ENCODE measurements at places on chromosomes 3 and 15.

DNA sequence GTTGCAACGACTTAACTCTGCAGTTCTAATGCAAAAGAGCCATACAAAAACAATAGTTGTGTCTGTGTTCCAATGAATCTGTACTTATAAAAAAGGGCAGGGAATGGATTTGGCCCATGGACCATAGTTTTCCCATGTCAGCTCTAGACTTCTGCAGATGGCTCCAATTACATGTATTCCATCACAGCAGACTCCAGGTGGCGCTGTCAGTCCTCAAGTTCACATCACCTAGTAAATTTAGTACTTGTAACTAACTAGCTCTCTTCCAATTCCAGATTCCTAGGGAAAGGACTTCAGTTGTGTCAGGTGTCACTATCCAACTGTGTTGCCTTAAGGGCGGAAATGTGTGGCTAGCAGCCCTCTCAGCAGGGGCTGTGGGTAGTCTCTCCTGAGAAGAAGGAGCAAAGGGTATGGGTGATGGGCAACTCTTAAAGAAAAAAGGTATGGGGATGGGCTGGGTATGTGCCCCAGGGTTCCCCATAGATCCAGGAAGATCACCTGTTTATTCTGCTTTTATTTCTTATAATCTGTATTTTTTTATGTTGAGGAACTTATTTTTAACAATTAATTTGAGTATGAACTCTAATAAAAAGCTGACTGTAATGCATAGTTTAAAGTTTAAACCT is 36.2 kb downstream of the BBS4 start:
- no peak overlapping the region for H3K27ac ChIP-seq
- H3K4me3 ChIP-seq: no peak overlapping the region
- H3K27me3 ChIP-seq: no peaks in the 10 kb centered on the region
- no peaks in the 10 kb centered on the region for H3K36me3 ChIP-seq
- peak; percentile 61 for DNase-seq

GRCh38 chr15:51649659-51650521 is 27.3 kb upstream of the DMXL2 start:
- no peak overlapping the region for H3K27ac ChIP-seq
- DNase-seq: peak; percentile 24
- H3K4me1 ChIP-seq: no peaks in the 10 kb centered on the region
- H3K4me3 ChIP-seq: no peak overlapping the region
- no peaks in the 10 kb centered on the region for H3K36me3 ChIP-seq

GRCh38 chr3:39141171-39141995 is 12.0 kb downstream of the CSRNP1 start:
- peak overlapping the region; percentile 7 for H3K27ac ChIP-seq
- H3K27me3 ChIP-seq: no peaks in the 10 kb centered on the region
- DNase-seq: no peak

GRCh38 chr3:31760654-31761053 is 220.4 kb downstream of the OSBPL10 start:
- no peaks in the 10 kb centered on the region for H3K27me3 ChIP-seq
- no peaks in the 10 kb centered on the region for H3K4me1 ChIP-seq
- no peak overlapping the region for H3K4me3 ChIP-seq
- no peak for DNase-seq
- H3K36me3 ChIP-seq: no peaks in the 10 kb centered on the region
- no peak overlapping the region for H3K27ac ChIP-seq

GRCh38 chr3:76643623-76644304 is 396.1 kb upstream of the ROBO2 start:
- no peak for DNase-seq
- no peaks in the 10 kb centered on the region for H3K36me3 ChIP-seq
- H3K4me1 ChIP-seq: no peaks in the 10 kb centered on the region
- no peak overlapping the region for H3K4me3 ChIP-seq
- H3K27me3 ChIP-seq: no peaks in the 10 kb centered on the region

GRCh38 chr15:88897456-88898194 is 2.3 kb upstream of the HAPLN3 start:
- no peak overlapping the region for H3K27ac ChIP-seq
- no peaks in the 10 kb centered on the region for H3K27me3 ChIP-seq
- H3K36me3 ChIP-seq: peaks cover 3% of the 10 kb centered on the region
- peak overlapping the region; percentile 36 for H3K4me3 ChIP-seq
- peak; percentile 64 for DNase-seq

DNA sequence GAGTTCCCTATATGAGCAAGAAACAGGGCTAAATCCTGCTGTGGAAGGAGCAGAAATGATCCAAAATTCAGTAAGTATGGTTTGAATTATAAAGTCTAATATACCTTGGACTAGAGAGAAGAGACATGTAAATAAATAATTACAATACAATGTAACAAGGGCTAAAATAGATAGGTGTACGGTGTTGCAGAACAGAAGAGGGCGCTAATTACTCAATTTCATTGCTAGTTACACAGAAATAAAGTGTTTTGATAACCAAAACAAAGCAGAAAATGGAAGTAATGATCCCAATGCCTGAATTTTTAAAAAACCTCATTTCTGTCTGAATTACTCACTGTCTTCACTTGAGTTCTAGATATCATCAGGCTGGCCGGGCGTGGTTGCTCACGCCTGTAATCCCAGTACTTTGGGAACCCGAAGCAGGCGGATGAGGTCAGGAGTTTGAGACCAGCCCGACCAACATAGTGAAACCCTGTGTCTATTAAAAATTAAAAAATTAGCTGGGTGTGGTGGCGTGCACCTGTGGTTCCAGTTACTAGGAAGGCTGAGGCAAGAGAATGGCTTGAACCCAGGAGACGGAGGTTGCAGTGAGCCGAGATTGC is 8.3 kb upstream of the PLCH1 start:
- no peak overlapping the region for H3K4me3 ChIP-seq
- H3K36me3 ChIP-seq: no peaks in the 10 kb centered on the region
- DNase-seq: no peak
- no peak overlapping the region for H3K27ac ChIP-seq
- H3K4me1 ChIP-seq: no peaks in the 10 kb centered on the region

GRCh38 chr3:23084367-23084766 is 118.8 kb upstream of the UBE2E2 start:
- no peaks in the 10 kb centered on the region for H3K27me3 ChIP-seq
- H3K27ac ChIP-seq: no peak overlapping the region
- no peak for DNase-seq
- no peak overlapping the region for H3K4me3 ChIP-seq
- H3K4me1 ChIP-seq: no peaks in the 10 kb centered on the region

- no peaks in the 10 kb centered on the region for H3K27me3 ChIP-seq
- H3K4me3 ChIP-seq: no peak overlapping the region
- peaks cover 76% of the 10 kb centered on the region for H3K36me3 ChIP-seq
- H3K4me1 ChIP-seq: peaks cover 28% of the 10 kb centered on the region
- H3K27ac ChIP-seq: peak overlapping the region; percentile 29
Observed at GRCh38 chr15:81309647-81310450, 14.1 kb downstream of the STARD5 start.

DNA sequence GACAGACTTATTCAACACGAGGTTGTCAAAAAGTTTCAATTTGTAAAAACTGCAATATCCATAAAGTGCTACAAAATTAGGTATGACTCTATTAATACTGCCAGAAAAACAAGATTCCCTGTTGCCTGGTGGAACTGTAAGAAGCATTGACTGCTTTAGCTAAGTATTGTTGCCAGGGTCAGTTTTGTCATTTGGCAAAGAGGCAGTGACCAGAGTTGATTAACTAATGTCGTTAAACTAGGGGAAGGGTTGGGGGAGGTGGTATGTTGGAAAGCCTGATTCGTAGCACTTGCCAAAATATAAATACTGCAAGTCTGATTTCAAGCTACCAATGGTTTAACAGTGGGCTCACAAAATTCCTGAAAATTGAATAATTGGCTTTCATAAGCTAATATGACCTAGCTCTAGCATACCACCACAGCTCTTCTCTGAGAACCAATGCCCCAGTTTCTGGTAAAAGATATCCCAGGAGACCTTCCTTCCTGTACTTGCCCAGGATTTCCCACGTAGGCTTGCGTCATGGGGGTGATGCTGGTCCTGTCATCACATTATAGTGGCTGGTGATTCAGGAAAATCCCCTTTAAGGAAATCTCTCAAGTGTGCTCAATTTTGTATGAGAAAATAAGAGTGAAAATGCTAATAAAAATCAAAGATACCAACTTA is 266.4 kb upstream of the TBC1D5 start:
- no peaks in the 10 kb centered on the region for H3K36me3 ChIP-seq
- H3K27ac ChIP-seq: no peak overlapping the region
- no peaks in the 10 kb centered on the region for H3K4me1 ChIP-seq
- no peaks in the 10 kb centered on the region for H3K27me3 ChIP-seq
- no peak for DNase-seq

DNA sequence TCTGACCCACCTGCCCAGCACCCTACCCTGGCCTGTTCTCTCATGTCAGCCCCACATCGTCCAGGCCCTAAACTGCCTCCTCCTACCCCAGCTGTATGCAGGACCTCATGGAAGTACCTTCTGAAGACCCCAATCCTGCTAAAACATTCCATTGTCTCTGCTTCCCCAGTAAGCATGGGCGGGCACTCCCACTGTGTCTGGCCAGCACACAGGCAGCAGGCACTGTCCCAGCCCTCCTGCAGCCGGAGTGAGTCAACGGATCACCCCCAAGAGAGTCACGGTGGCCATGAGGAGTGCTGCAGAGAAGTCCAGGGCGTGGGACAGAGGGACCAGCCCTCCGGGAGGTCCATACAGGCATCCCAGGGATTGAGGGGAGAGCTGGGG is 36.4 kb upstream of the SLCO2A1 start:
- H3K27me3 ChIP-seq: no peaks in the 10 kb centered on the region
- no peak overlapping the region for H3K27ac ChIP-seq
- H3K4me1 ChIP-seq: no peaks in the 10 kb centered on the region
- H3K4me3 ChIP-seq: no peak overlapping the region
- no peak for DNase-seq

DNA sequence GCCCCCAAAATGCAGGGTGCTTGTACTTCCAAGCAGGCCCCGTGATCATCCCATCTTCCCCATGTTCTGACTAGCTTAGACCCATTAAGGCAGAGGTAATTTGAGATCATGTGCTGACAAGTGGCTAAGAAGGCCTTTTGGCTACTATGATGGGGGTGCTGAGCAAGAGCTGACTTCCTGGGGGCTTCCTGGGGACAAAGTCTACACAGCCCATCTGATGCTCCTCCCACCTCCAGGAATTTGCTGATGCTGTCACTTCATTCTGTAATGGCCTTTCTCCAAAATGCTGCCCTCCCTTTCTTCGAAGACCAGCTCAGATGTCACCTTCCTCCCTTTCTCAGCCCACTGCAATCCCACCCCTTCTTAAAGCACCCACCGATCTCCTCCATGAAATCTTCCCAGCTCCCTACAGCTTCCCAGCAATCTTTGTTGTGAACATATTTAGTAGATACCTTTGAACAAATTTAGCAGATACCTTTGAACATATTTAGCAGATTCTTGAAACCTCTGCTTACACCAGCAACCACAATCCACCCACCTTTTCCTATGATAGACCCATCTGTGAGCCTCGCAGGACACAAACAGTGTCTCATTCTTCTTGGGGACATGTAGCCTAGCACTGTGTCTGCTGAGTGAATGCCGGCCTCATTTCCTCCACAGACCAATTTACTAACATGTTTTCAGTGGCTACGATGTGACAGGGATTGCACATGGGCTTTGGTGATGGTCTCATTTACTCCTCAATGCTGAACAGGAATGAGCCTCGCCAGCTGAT is 223.3 kb downstream of the EPHB1 start:
- peaks cover 2% of the 10 kb centered on the region for H3K27me3 ChIP-seq
- no peaks in the 10 kb centered on the region for H3K36me3 ChIP-seq
- no peaks in the 10 kb centered on the region for H3K4me1 ChIP-seq
- no peak for DNase-seq

- H3K27me3 ChIP-seq: no peaks in the 10 kb centered on the region
- H3K4me3 ChIP-seq: no peak overlapping the region
- no peak overlapping the region for H3K27ac ChIP-seq
- H3K36me3 ChIP-seq: no peaks in the 10 kb centered on the region
Observed at GRCh38 chr3:111246967-111247760, 175.5 kb downstream of the NECTIN3 start.

- H3K27me3 ChIP-seq: no peaks in the 10 kb centered on the region
- H3K36me3 ChIP-seq: no peaks in the 10 kb centered on the region
- H3K4me1 ChIP-seq: no peaks in the 10 kb centered on the region
- DNase-seq: no peak
- H3K27ac ChIP-seq: no peak overlapping the region
- no peak overlapping the region for H3K4me3 ChIP-seq
Observed at GRCh38 chr3:152960684-152961083, 125.8 kb downstream of the P2RY1 start.

GRCh38 chr3:63933459-63933858 is 21.3 kb upstream of the SCAANT1 start:
- H3K4me1 ChIP-seq: peaks cover 9% of the 10 kb centered on the region
- H3K27me3 ChIP-seq: no peaks in the 10 kb centered on the region
- DNase-seq: no peak

- H3K4me3 ChIP-seq: no peak overlapping the region
- peaks cover 66% of the 10 kb centered on the region for H3K4me1 ChIP-seq
- peak overlapping the region; percentile 88 for H3K27ac ChIP-seq
- no peaks in the 10 kb centered on the region for H3K36me3 ChIP-seq
- no peak for DNase-seq
Observed at GRCh38 chr15:28888900-28889299, 3.1 kb downstream of the APBA2 start.

GRCh38 chr3:123334056-123334455 is 114.8 kb downstream of the ADCY5 start:
- H3K4me3 ChIP-seq: no peak overlapping the region
- no peak overlapping the region for H3K27ac ChIP-seq
- peaks cover 8% of the 10 kb centered on the region for H3K4me1 ChIP-seq
- H3K27me3 ChIP-seq: peaks cover 6% of the 10 kb centered on the region

GRCh38 chr3:115790759-115791158 is 167.4 kb downstream of the GAP43 start:
- no peaks in the 10 kb centered on the region for H3K36me3 ChIP-seq
- no peak overlapping the region for H3K27ac ChIP-seq
- H3K4me1 ChIP-seq: peaks cover 14% of the 10 kb centered on the region
- no peaks in the 10 kb centered on the region for H3K27me3 ChIP-seq

- H3K36me3 ChIP-seq: no peaks in the 10 kb centered on the region
- no peak for DNase-seq
- no peak overlapping the region for H3K27ac ChIP-seq
Observed at GRCh38 chr3:127960421-127960965, 45.5 kb downstream of the KBTBD12 start.

- H3K36me3 ChIP-seq: no peaks in the 10 kb centered on the region
- peak overlapping the region; percentile 19 for H3K4me3 ChIP-seq
- no peak overlapping the region for H3K27ac ChIP-seq
- peaks cover 19% of the 10 kb centered on the region for H3K27me3 ChIP-seq
- DNase-seq: no peak
Observed at GRCh38 chr15:99486371-99487336, 79.1 kb upstream of the MEF2A start.
